Activated CD8-positive, alpha-beta memory T cell treated with anti-CD3 and anti-CD28 coated beads for 1 hour (primary cell): ENCODE measurements at places on chromosomes 4 and X.

GRCh38 chr4:94802091-94802490 is 44.3 kb downstream of the BMPR1B start:
- no peak for DNase-seq

- DNase-seq = no peak
These were observed 61.4 kb upstream of the ENPEP start for GRCh38 chr4:110414561-110414920.

DNA sequence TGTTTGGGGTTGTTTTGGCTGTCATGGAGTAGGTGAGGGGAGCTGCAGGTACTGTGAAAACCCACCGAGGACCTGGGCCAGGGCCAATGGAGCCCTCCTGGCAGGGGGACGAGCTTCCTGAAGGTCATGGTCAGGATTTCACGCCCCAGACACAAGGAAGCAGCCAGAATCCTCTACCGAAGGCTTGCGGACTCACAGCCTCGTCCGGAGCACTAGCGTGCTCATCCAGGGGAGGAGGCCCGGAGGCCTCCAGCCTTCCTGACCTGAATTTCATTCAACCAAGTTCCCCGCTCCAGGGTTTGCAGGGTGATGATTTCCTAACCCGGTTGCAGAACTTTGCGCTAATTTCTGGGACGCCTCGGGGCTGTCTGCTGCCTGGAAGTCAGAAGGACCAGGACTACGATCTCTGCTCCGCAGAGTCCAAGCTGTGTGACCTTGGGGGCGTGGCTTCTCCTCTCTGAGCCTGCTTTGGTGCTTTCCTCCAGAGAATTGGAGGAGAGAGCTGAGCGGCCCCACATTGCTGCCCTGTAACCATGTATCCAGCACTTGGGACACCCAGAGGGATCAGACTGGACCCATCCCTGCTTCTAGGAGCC is 56.2 kb upstream of the ADRA2C start:
- no peak for DNase-seq

DNA sequence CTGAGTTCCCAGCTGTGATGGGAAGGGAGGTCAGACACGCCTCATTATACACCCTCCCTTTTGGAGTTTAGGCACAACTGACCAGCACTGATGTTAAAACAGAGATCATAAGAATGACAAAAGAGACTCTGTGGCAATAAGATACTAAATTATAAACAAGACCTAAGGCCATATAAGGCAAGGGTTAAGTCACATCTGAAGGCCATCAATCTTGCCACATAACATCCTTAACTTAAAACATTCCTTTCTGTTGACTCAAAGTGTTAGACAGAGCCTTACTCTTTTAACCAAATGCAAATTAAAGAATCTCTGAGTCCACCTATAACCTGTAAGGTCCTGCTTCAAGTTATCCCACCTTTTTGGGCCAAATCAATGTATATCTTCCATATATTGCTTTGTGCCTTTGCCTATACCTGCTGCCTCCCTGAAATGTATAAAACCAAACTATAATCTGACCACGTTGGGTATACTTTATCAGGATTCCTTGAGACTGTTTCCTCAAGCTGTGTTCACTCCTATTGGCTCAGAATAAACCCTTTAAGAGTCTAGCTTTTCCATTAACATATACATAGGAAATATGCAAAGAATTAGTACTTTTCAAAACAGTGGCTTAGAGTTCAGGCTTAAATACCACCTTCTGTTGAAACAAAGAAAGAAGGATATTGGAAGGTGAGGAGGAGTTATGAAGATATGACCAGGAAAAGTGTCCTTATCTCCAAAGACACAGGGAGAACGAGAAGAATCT is 214.4 kb upstream of the PPP1R2C start:
- DNase-seq = no peak

GRCh38 chrX:8748855-8749254 is 16.9 kb upstream of the ANOS1 start:
- no peak for DNase-seq

DNA sequence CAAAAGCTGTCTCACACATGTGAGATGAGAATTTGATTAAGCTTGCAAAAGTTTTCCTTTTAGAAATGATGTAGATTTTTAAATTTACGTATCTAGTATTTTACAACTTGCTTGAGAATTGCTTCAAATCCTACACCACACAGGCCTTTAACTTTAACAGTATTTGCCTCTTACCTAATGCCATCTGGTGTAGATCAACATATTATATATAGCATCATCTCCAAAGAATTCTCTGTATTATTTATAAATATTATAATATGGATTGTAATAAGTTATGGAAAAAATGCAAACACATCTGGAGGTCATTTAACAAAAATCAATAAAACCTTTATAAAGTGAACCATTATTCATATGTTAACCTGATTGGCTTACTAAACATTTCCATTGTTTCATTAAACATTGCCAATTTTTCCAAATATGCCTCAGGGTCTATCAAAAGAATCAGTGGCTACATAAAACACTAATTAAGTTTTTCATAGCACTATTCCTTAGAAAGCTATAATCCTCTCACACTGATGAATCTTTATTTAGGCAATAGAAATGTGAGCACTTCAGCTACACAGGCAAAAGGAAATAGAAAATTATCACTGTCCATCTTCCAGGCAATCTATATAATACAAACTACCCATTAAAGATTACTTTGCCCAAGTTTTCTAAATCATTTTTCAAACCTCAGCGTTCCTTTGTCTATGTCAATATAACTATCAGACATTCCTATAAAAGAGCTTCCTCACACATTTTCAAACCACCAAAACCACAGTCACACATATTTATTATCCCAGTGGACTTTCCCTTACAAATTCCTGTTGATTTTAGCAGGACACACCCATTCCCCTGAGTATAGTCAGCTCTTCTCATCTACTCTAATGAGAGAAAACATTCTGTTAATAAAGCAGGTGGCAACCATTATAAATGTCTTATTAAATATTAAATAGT is 83.5 kb upstream of the INTU start:
- DNase-seq = no peak

DNA sequence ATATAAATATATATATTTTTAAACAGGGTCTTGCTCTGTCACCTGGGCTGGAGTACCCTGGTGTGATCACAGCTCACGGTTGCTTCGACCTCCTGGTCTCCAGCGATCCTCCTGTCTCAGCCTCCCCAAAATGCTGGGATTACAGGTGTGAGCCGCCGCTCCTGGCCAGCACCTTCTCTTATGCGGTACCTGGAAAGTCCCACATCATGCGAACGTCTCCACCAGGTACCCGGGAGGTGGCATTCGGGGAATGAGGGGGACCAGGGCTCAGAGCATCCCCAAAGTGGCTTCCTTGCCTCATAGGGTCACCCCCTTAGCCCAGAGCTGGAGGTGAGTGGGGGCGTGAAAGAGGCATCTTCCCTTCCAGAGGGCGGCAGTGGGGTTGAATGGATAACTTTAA is 84.0 kb upstream of the PPP2R3B start:
- no peak for DNase-seq

GRCh38 chrX:120672389-120672788 is 42.5 kb upstream of the C1GALT1C1 start:
- DNase-seq = no peak

DNA sequence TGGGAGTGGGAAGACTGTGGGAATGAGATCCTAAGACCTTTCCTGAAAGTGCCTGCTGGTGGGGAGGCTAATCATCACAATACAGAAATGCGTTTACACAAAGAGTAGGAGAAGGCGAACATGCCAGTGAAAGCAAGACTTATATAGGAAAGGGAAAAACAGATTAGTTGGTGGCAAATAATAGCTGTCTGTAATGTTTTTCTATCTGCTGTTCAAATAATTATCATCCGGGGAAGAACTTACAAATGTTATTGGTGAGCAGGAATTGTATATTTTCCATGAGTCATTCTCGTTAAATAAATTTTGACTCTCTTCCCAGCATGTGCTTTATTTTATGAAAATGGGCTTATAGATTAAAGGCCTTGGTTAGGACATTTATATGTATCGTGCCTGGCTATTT is 196.5 kb downstream of the ARHGAP10 start:
- DNase-seq = no peak

GRCh38 chr4:25075851-25076250 is 45.1 kb upstream of the LGI2 start:
- no peak for DNase-seq

- no peak for DNase-seq
These were observed at the start of gene PRKG2 for GRCh38 chr4:81214881-81215868. Gene PRKG2, minus strand, starts transcription at chr4:81215222. Its CDS starts 10,175 bp downstream, at chr4:81205047.

- no peak for DNase-seq
These were observed 139.0 kb upstream of the JADE1 start for GRCh38 chr4:128670513-128670912.

GRCh38 chr4:6032249-6033244 is 14.3 kb upstream of the C4orf50 start:
- no peak for DNase-seq

DNA sequence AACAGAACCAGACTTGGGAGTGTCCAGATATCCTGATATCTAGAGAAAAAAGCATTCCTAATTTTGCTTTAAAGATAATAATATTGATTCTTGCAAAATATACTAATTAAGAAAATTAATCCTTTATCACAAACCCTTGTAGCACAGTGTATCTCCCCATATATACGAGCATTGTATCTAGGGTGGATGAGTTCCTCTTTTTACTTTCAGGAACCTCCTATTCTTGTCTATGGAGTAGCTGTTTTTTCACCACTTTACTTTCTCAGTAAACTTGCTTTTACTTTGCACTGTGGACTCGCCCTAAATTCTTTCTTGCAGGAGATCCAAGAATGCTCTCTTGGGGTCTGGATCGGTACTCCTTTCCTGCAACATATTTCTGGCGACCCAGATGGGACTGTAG is 103.9 kb downstream of the GLUD2 start:
- DNase-seq = no peak

DNA sequence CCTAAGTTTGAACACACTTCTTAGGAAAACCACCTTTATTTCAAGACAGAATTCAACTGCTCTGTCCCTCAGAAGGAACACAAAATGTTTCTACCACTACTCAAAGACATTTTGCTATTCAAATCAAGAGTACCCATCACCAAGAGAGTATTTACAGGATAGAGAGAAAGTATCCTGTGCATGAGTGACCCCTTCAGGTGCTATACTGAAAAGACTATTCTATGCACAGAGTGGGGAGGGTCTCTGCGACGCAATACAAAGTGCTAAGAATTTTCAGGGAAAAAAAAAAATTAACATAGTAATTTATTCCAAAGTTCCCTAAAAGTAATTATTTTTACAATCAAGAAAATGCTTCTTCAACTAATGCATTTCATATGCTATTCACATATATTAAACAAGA is 346.4 kb upstream of the FAM241A start:
- no peak for DNase-seq

- no peak for DNase-seq
These were observed 94.2 kb upstream of the CENPE start for GRCh38 chr4:103292373-103292772.

- DNase-seq = no peak
These were observed 67.1 kb downstream of the DTHD1 start for GRCh38 chr4:36348403-36348938.

- no peak for DNase-seq
These were observed 14.4 kb downstream of the STK26 start for GRCh38 chrX:132037479-132037993.

GRCh38 chrX:10811111-10811510 is 190.7 kb upstream of the MID1 start:
- DNase-seq = no peak

DNA sequence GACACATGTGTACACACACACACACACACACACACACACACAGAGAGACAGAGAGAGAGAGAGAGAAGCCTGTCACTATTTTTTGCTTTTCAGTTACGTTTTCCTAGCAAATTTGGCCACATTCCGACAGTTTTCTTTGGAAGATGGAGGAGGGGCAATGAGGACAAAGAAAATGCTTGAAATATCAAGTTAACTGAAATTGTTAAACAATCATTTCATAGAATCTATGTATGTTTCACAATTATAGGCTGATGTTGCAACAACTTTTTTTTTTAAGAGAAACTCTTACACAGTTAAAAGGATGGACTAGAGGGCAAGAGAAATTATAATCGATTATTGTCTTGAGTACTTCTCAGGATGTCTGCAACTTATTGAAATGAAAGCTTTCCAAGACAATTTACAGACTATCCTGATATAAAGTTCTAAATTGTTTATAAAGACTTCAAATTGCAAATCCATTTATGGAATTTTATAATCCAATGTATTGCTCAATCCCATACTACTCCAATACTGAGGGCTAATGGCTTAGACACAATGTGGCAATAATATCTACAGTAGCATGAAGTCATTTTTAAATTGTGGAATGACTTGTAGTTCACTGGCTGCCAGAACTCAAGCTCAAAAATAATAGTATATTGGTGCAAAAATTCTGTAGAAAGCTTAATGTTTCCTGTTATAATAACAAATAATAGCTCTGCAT is 647.0 kb upstream of the PCDH7 start:
- no peak for DNase-seq

DNA sequence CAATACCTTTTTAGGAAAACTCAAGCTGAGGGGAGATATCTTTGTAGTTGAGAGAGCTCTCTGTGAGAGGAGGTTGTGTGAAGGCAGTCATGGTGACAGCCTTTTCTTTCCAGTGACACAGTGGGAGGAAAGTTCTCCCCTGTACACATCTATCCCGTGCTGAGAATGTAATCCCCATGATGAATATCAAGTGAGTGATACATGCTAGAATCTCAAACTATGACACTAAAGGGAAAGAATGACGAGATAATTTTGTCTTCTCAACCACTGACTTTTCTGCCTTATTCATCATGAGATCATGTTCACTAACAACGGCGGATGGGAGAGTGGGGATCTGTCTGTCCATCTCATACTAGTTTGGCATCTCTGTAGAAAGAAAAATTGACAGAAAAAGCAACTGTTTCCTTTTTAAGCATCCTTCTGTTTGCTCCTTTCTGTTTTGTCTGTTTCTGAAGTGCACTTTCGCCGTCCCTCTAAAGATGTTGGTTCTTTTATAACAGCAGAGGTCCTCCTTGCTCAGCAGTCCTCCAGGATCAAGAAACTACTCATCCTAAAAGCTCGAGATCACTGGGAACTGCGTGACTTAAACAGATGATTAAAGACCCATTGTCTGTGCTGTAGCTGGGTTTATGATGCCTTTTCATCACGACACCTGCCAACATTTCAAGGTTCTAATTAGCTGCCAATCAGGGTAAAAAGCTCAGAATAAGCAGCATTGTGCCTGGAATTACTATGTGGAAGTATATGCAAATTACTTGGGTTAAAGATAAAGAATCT is 137.6 kb downstream of the DCK start:
- no peak for DNase-seq

- no peak for DNase-seq
These were observed 11.7 kb downstream of the ALB start for GRCh38 chr4:73415807-73416238.

DNA sequence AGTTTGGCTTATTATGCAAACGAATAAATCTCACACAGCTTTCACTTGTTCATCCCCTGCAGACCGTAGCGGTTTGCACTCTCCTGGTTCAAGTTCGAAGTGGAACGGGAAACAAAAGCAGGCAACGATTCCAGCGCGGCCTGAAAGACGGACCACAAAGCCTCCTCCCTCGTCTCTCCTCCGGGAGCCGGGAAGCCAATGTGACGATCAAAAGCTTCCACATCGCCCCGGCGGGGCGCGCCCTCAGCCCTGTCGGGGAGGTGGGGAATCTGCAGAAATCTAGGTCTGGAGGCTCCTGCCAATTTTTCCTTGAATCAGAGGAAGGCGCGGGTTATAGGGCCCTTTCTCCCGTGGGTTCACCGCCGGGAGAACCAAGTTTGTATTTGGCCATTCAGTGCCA is 16.9 kb upstream of the ZIC3 start:
- no peak for DNase-seq
